ENCODE measurements at places on chromosomes 6 and 20. TPM values are rescaled to one million over a fixed set of nuclear protein-coding genes. Genes with fewer than 3 reads are reported as not detected.

Gene SMOC2
- total RNA-seq: 53.1 TPM

Gene ADAM33
- 27.3 TPM for total RNA-seq

Gene TBXT
- total RNA-seq: not detected

Gene FAM217A
- total RNA-seq: not detected

Gene PSORS1C1
- 1.3 TPM for total RNA-seq

DNA sequence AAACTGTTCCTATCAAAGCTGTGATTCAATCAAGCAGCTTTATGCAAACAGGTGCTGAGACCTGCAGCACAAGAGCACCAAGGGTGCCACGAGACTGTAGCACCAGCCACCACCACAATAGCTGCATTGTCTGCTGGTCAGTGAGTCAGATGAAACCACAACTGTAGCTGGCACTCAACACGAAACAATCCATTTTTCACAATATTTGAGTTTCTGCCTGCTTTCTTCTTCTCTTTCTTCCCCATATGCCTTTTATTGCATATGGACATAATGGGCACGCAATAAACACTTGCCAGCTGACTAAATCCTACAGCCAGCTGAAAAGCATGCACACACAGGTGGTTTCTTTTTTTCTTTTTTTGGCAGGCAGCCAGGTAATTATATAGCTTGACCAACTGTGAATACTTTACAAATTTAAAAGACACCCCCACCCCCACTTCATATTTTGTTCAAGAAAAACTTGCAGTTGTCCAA is 16.6 kb downstream of the SLC2A12 start:
- DNase-seq: no peak

GRCh38 chr20:14828459-14828858 is 491.0 kb upstream of the FLRT3 start:
- no peak for DNase-seq

DNA sequence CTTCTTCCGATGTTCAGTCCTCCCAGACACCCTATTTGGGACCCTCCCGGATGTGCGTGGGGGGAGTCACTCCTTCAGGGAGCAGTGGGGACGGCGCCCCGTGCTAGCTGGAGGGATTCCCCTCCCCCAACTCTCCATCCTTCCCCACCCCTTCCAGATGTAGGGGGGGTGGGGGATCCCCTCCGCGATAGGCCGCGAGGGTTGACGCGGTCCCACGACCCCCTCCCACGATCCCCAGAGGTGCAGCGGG is 548 bp downstream of the GNL1 start:
- DNase-seq: no peak

- no peak for DNase-seq
Measured at GRCh38 chr6:94636780-94637385, 940.5 kb upstream of the MANEA start.

- DNase-seq: no peak
Measured at GRCh38 chr6:23566418-23566817, 559.6 kb upstream of the NRSN1 start.
